ENCODE measurements at places on chromosomes 3 and 15.

GRCh38 chr3:171101982-171102641 lies 75.6 kb upstream of the SLC2A2 start:
- no peak for DNase-seq

DNA sequence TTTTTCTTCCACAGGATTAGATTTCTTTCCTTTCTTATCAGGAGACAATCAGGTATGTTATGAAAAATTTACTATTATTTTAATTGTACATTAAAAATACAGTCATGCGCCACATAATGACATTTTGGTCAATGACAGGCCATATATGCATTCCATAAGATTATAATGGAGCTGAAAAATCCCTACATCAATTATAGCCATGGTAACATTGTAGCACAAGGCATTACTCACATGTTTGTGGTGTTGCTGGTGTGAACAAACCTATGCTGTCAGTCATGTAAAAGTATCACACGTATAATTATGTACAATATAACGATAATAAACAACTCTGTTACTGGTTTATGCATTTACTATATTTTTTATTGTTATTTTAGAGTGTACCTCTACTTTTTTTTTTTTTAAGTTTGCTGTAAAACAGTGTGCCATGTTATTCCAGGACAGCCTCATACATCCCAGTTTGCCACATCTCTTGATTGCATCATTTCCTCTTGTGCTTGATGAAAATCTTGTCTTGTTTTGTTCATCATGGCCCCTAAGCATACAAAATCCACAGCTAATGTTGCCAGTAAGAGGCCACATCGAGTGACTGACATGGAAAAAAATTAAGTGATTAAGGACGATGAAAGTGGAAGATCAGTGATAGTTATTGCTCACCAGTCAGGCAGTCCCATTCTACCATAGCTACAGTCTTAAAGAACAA lies 21.4 kb downstream of the CALML4 start:
- no peak for DNase-seq

DNA sequence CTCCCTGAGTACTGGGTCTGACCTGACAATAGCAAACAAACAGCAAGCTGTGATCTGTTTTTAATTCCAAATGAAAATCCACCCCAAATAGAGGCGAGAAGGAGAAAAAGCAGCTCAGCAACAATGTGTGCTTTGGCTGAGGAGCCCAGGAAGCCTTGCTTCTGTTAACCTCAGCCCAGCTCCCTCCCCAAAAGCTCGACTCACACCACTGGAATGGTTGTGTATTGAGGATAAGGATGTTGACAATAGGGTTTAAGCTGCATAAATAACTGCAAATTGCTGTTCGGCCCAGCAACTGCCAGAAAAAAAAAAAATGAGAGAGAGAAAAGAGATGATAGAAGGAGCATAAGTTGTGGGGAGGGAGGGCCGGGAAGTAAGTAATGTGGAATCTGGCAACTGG lies 104.0 kb upstream of the TBC1D5 start:
- no peak for DNase-seq

DNA sequence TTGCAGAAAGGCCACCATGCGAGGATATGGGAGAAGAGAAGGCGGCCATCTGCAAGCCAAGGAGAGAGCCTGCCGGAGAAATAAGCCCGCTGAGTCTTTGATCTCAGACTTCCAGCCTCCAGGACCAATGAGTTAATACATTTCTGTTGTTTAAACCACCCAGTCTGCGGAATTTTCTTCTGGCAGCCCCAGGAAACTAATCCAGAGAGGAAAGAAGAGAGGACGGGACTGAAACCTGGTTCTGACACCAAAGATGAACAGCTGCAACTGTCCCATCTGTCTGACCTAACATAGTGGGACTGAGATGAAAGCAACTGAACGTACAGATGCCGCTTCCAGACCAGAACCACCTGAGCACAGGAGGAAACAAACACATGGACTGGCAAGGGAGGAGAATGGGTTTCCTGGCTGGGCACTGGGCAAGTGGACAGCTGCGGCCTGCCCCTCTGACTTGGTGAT lies 32.3 kb downstream of the VGLL4 start:
- DNase-seq: no peak

DNA sequence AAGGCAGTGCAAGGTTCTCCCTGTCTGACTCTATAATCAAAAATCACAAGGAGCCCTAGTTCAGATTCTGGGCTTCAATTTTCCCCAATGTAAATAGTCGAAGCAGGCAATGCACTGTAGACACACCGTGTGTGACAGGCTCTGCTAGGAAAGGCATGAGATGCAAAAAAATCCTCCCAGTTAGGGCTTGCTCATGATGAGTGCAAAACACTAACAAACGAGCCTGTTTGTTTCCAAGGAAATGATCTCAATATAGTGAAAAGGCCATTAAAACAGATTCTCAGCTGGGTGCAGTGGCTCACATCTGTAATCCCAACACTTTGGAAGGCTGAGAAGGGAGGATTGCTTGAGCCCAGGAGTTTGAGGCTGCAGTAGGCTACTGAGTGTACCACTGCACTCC lies 55.7 kb downstream of the UMPS start:
- DNase-seq: no peak

GRCh38 chr15:77104155-77104554 lies 33.2 kb upstream of the TSPAN3 start:
- no peak for DNase-seq

DNA sequence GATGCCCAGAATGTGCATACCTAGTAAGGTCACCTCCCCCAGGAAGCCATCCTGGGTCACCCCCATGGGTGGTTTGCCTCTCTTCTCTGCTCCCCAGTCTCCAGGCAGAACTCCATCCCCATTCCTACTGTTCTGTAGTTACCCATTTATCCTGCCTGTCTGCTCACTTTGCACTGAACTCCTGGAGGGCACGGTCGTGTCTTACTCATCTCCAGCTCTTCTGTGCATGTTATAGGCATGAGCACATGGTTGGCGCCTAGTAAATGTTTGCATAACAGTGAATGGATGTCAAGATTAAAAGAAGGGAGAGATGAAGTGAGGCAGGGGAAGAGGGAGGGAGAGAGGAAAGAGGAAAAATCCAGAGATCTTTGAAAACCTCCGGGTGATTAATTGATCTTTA lies 208.4 kb upstream of the TRIM42 start:
- no peak for DNase-seq

- no peak for DNase-seq
Observed at GRCh38 chr3:15899388-15899787, 101.6 kb upstream of the ANKRD28 start.

DNA sequence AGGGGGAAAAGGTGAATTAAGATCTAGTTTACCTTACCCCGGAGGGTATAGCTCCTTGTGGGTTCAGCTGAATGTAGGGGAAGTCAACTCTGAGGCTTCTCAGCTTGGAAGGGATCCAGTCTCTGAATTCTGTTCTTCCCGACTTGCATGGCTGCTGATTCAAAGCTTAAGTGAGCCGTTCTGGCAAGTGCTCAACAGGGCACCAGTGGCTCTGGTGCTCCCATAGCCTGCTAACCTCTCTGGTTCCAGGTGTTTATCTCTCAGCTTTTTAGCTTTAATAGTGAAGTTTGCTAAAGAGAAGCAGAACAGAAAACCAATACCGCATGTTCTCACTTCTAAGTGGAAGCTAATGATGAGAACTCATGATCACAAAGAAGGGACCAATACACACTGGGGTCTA lies 46.3 kb upstream of the RBP1 start:
- no peak for DNase-seq

DNA sequence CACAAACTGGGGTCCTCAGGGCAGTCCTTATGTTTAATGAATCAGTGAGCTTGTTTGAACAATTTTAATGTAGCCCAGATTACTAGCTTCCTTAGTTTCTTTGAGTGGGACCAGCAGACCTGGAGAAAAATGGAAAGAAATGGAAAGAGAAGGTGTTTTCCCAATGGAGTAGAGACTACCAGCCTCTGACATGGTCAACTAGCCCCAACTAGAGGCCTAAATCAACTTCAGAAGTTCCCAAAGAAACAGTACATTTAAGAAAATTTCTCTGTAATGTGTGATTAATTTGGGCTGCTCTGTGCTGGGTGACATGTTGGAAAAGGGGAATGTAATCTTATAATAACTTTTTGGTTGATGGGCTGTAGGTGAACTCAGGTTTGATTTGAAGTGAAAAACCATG lies 310.9 kb downstream of the MFSD1 start:
- no peak for DNase-seq

- no peak for DNase-seq
Observed at GRCh38 chr3:110697961-110698360, 373.7 kb upstream of the NECTIN3 start.

DNA sequence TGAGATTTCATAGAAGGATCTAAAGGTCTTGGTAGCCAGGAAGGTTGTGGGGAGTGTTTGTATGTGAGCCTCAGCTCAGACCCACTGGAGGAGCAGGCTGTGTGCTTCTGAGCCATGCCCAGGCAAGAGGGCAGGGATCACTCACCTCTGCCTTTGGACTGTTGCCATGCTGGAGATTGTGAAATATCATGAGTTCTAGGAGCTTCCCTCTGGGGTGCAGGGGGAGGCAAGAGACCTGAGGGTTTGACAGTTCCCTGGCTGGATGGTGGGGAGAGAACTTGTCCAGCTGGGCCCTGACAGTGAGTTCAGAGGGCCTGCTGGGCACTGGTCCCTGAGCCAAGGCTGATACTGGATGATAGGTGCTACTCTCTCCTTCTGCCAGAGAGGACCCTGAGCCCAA lies 6.0 kb downstream of the SLC6A1 start:
- DNase-seq: no peak

DNA sequence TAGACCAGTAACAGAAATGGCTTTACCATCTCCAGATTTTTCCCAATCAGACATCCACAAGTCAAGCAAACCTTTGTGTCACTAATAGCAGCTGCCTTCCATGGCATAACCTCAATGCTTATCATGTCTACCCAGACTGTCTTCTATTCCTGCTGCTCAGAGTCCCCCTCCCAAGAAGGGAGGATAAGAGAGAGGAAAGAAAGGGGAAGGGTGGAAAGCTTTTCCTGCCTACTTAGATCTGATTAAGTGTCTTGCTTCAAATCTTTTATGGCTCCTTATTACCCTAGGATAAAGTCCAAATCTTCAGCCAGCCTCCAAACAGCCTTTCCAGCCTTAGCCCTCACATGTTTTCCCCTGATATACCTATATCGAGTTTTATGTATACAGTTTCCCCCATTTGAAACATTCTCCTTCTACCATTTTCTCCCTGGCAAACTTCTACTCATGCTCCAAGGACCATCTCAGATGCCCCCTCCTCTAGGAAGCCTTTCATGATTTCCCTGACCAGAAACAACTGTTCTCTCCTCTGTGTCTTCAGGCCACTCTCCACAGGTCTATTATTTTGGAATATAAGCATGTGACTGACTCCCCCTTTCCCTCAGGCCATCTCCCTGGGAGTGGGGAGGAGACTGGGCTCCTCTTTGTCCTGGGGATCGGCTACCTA lies 7.9 kb upstream of the SSUH2 start:
- DNase-seq: no peak

- DNase-seq: no peak
Observed at GRCh38 chr3:72154391-72155335, 369.7 kb upstream of the PROK2 start.

DNA sequence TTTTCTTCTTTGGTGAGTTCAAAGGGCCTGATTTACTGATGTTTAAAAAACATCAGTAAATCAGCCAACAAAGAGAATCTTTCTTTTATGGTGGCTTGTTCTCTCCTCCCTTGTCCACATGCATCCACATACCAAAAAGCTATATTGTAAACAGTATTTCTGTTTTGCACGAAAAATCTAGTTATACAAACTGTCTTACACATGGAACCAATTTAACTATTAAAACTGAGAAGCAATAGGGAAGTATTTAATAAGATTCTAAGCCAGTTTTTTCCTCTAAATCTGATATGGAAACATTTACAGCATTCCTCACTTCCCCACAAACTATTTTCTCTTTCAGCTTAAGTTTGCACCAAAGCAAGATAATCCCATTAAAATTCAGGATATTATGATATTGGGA lies 110.8 kb upstream of the ICE2 start:
- DNase-seq: no peak

GRCh38 chr3:67644827-67645226 lies 9.6 kb downstream of the SUCLG2 start:
- DNase-seq: no peak

DNA sequence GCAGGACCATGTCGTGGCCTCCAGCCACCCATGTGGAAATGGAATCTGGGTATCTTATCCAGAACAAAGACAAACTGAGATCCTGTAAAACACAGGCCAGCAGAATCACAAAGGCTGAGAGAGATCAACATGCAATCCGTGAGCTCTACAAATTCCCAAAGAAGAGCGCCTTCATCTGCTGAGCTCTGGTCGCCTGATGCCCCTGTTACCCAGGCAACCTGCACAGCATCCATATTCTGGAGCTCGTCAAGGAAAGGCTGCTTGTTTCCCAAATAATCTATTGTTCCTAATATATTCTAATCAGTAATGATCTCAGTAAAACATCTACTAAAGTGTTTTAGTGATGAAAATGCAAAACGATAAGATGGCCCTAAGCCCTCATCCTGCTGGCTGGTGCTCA lies 133.6 kb downstream of the OCA2 start:
- DNase-seq: no peak

DNA sequence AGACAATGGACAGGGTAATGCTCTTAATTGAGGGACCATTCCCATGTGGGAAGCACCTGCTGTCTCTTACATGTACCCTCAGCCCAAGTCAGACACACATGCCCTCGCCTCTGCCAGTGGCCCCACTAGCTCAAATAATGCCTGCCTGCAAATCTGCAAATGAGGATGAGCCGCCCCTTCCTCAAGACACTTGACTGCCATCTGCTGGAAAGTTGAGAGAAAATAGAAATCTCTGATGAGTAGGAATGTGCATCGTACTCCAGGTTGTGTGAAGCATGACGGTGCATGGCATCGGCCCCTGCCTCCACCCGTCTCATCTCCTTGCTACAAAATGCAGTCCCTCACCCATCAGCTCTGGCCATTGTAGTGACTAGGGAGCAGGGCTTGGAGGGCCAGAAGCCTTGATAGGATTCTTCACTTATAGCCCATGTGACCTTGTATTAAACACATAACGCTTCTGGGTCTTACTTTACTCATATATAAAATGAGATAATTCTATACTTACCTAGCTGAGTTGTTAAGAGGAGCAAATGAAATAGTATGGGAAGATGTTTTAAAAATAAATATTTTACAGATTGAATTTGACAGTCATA lies 6.3 kb upstream of the SCN5A start:
- DNase-seq: peak; percentile 62

DNA sequence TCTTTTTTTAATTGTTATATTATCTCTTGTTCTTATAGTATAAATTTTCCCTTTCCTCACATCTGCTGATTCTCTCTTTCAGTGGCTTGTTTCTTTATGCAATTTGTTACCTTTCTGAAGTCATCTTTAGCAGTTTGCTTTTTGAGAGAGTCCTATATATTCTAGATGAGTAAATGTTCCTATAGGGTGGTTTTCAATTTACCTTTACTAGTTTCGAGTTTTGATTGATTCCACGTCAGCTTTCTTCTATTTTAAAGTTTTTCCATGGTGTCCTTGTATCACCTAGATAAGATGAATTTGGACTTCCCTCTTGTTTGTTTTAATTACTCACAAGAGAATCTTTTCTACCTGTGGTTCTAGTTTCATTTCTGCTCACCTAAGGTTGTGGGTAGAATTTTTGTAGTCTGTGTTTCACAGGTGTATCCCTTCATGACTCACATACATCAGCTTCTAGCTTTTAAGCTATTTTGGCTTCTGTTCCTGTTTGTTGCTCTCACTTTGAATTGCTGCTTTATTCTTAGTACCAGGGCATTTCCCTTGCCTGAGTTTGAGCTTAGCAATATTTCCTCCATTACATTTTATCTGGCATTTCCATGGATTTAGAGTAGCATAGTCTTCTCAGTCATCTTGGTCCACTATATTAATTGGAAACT lies 6.4 kb downstream of the TEX9 start:
- no peak for DNase-seq

- no peak for DNase-seq
Observed at GRCh38 chr15:83449937-83450506, 2.9 kb downstream of the SH3GL3 start.
